Activated naive CD4-positive, alpha-beta T cell treated with anti-CD3 and anti-CD28 coated beads for 36 hours (primary cell): ENCODE measurements at places on chromosomes 12 and 14. TPM values are rescaled to one million over a fixed set of nuclear protein-coding genes. Genes with fewer than 3 reads are reported as not detected.

The TMEM132C gene
- total RNA-seq, result not detected

The BDKRB2 gene
- total RNA-seq, result 0.10 TPM

The MFAP5 gene
- total RNA-seq, result not detected

The NPAS3 gene
- not detected for total RNA-seq

The RNU4-1 gene
- 1,294 TPM for total RNA-seq

The SCN8A gene
- total RNA-seq, result 0.50 TPM

The CMA1 gene
- 2.1 TPM for total RNA-seq

The TAS2R20 gene
- total RNA-seq, result 0.60 TPM

The CIDEB gene
- total RNA-seq, result 10.9 TPM

The MYF6 gene
- not detected for total RNA-seq

The WIF1 gene
- 0.20 TPM for total RNA-seq

The A2ML1 gene
- total RNA-seq, result not detected

The ADAM20 gene
- total RNA-seq, result 0.47 TPM

The PITPNM2 gene
- 15.4 TPM for total RNA-seq

The CD4 gene
- 161 TPM for total RNA-seq

The ZNF705A gene
- not detected for total RNA-seq

The FAM181A gene
- not detected for total RNA-seq

The ST8SIA1 gene
- total RNA-seq, result 1.7 TPM

The ATXN2 gene
- 30.6 TPM for total RNA-seq

The RFX4 gene
- total RNA-seq, result not detected

The CLEC1A gene
- total RNA-seq, result not detected

The CLEC4C gene
- not detected for total RNA-seq

The RASAL1 gene
- 2.6 TPM for total RNA-seq

The SPIC gene
- not detected for total RNA-seq

The CIROP gene
- total RNA-seq, result not detected

The BCL2L14 gene
- 21.8 TPM for total RNA-seq

The TDP1 gene
- total RNA-seq, result 77.2 TPM

The SOAT2 gene
- total RNA-seq, result 0.81 TPM

The SMIM10L1 gene
- 5.0 TPM for total RNA-seq

The ITPR2 gene
- 24.5 TPM for total RNA-seq

The DNAJC22 gene
- total RNA-seq, result not detected

The SLC10A1 gene
- not detected for total RNA-seq

The IFT81 gene
- 1.7 TPM for total RNA-seq

The SPTB gene
- 0.42 TPM for total RNA-seq

The HOXC9 gene
- total RNA-seq, result not detected

The SIX4 gene
- not detected for total RNA-seq

The TRAF3 gene
- total RNA-seq, result 74.4 TPM

The UNC79 gene
- 0.07 TPM for total RNA-seq

The HCAR1 gene
- total RNA-seq, result 0.91 TPM
